ENCODE measurements at places on chromosomes 12 and 14. TPM values are rescaled to one million over a fixed set of nuclear protein-coding genes. Genes with fewer than 3 reads are reported as not detected.

DNA sequence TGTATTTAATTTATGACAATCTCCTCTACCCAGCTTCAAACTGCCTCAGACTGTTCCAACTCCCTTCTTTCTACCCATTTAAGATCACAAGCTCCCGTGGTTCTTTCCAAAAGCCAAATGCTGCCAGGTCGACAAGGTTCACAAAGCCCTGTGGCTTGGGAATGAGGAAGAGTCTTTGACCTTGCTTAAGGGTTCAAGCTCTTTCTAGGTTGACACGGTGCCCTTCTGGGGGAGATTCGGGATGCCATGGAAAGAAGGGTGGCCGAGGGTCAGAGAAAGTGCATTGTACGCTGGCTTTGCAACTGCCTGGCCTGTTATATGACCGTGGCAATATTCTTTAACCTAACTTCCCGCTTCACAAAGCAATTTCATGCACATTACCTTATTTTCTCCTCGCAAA is 239.3 kb downstream of the ANO2 start:
- no peak for DNase-seq

- DNase-seq, result peak; percentile 99
These were observed 44.5 kb downstream of the KDM2B start for GRCh38 chr12:121536054-121536898.

- DNase-seq, result no peak
These were observed 727.3 kb upstream of the LMO3 start for GRCh38 chr12:17333287-17333686.

DNA sequence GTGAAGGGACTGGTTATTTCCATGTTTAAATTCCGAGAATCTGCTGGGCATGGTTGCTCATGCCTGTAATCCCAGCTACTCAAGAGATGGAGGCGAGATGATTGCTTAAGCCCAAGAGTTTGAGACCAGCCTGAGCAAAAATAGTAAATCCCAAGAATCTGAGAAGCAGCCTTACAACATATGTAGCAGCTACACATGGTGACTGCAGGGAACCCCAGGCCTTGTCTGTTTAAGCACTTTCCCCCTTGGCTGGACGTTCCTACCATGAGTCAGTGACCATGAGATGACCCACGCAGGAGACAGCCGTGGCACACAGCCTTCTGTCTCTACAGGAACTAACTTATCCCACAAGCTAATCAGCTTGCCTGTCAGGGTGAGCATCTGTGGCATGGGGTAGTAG is 5.5 kb upstream of the SLC24A4 start:
- DNase-seq, result peak; percentile 86

- DNase-seq, result no peak
These were observed 15.1 kb downstream of the GTF2A1 start for GRCh38 chr14:81205639-81206038.

The KCNK13 gene
- total RNA-seq, result not detected

The SH2B3 gene
- 32.4 TPM for total RNA-seq

DNA sequence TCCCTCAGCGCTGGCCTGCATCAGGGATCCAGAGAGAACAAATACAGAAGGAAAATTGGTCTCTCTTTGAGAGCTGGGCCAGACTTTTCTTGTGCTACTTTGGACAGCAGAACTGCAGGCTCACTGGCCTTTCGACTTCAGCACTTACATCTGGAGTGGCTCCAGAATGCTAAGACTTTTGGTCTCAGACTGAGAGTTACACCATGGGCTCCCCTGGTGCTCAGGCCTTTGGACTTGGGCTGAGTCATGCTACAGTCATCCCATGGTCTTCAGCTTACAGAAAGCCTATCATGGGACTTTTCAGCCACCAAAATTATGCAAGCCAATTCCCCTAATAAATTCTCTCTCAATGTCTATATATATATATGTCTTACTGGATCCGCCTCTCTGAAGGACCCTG is 9.0 kb upstream of the CD163 start:
- peak; percentile 89 for DNase-seq

DNA sequence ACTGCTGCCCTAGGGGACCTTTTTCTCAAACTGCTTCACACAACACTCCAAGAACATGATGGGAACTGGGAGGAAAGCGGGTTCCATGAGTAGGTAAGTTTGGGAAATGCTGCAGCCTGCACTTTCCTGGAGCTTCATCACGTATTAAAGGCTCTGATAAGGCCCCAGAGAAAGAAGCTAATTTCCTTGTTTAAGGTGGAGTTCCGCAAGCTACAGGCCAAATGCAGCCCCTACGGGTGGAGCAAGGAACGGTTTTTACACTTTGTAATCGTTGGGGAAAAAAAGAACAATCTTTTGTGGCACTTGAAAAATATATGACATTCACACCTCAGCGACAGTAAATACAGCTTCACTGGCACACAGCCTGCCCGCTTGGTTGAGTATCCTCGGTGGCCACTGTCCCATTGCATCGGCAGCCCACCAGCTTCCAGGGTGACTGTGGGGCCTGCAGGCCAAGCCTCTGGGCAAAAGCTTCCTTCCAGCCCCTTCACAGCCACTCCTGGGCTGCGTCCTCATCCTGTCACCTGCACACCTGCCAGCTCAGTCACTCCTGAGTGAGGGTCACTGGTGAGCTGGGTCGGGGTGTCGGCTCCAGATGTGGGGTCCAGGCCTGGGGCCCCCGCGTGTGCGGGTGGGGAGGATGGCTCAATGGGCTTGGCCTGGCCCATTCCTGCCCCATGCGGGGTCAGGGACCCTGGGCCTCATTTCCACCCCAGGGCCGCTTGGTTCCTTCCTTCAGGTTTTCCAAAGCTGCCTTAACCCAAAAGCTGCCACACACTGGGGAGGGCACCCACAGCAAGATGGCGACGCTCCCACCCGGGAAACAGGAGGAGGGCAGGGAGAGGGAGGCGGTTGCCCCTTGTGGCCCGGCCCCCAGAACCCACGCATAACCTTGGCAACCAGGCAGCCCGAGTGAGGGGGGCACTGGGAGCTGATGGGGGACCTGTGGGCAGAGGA is 2.4 kb downstream of the AMN start:
- DNase-seq, result peak; percentile 83

The MYO1H gene
- total RNA-seq, result not detected

DNA sequence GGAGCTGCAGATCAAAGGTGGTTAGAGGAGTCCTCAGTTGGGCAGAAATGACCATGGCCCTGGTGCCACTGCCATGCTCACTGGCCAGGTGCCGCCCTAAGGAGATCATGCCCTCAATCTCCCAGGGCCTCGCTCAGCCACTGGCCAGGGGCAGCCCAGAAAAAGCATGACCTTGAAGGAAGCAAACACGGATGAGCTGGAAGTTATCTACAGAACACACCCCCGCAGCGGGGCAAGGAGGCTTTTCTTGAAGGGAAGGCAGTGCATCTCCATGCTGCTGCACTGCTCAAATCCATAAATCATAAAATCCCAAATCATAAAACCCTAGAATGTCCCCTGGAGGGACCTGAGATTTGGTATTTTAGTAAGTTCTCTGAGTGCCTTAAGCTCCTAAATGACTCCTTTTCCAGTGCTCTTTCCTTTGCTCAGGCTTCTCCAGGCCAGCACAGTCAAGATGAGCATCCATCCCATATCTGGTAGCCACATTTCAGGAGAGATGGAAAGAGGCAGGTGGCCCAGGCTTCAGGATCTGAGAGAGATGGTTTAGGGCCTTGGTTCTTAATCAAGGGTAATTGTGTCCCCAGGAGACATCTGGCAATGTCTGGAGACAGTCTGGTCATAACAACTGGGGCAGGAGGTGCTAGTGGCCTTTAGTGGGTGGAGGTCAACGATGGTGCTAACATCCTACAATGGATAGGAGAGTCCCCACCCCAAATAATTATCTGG is 217.3 kb downstream of the RBM19 start:
- no peak for DNase-seq

- no peak for DNase-seq
These were observed 34.9 kb downstream of the BBS10 start for GRCh38 chr12:76313299-76313698.

The P2RX2 gene
- total RNA-seq, result not detected

DNA sequence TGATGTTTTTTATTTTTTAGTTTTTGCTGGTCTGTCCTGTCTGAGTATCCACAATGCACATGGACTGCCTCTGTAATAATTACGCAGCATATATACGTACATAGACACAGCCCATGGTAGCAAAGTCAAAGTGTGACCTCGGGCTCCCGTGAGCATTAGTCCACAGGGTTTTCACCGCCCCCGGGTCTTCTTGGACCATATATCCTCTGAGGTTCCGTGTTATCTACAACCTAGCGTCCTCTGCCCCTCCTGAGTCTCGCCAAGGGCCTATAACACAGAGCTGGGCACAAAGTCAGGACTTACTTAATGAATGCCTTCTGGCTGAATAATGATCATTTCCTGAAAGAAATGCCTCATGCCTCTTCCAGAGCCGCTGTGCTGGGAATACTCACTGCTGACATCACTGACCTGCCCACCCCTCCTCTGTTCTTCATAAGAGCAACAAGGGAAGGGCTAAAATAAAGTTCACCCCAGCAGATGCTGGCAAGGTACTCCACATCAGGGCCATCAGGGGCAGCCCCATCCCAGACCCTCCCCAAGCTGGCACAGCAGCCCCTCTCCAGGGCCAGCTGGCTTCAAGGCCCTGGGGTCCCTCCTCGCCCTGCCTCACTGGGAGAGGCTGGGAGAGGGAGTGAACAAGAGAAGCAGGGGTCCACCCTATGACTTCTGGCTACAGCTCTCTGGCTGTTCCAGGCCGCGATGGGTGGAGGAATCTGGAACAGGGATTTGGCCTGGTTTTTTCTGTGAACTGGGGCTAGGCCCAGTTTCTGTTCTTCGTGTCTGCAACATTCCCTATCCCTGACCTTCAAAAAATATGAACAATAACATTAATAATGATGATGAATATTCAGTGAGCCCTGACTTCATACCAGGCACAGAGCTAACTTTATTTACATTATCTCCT is 7.9 kb downstream of the HDAC7 start:
- DNase-seq, result peak; percentile 95

The TMEM63C gene
- total RNA-seq, result 0.72 TPM

- peak; percentile 98 for DNase-seq
These were observed at the start of gene PTPN21 for GRCh38 chr14:88554457-88555286. Gene PTPN21 (minus strand): TSS chr14:88555007. CDS start chr14:88550417, 4,590 bp downstream.

The RNASE7 gene
- total RNA-seq, result not detected

The OR4K13 gene
- not detected for total RNA-seq

DNA sequence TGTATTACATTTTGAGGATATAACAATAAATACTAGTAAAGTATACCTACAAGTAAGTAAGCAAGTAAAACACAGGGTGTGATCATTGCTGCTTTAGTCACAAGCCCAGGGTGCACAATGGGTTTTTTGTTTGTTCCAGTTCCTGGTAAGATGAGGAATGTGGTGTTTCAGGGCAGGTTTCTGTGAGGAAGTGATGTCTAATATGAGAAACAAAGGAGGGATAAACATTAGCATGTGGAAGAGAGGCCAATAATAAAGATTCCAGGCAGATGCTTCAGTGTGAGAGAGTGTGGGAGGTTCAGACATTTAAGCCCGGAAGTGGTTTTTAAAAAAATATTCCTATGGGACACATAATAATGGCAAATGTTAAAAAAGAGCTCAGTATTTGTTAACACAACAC is 808.1 kb upstream of the USP15 start:
- DNase-seq, result no peak

Measured in osteoblast (primary cell).